Activated CD4-positive, alpha-beta T cell treated with anti-CD3 and anti-CD28 coated beads, Interleukin-10, Interleukin-2, amounts not matched to agents 100 ng/mL and 50 ng/mL, durations not matched to agents 16 hours and 8 hours (primary cell): ENCODE measurements at places on chromosomes 1 and 21.

DNA sequence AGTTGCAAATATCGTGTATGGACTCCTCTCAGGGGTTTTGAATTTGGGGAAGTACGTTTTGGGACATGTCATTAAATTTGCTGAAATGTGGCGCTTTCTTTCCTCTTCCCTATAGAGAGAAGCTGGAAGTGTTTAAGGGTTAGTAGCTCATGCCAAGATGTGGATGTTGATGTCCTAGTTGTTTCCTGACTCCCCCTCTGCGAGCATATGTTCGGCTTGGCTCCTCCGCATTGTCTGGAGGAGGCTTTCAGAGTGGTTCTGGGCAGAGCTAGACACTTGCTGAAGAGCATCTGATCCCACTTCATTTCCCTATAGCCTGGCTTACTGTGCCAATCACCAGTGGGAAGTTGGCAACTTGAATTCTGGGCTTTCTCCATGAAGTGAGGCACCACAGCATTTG, 347.4 kb upstream of the B3GALT2 start:
- DNase-seq = no peak

DNA sequence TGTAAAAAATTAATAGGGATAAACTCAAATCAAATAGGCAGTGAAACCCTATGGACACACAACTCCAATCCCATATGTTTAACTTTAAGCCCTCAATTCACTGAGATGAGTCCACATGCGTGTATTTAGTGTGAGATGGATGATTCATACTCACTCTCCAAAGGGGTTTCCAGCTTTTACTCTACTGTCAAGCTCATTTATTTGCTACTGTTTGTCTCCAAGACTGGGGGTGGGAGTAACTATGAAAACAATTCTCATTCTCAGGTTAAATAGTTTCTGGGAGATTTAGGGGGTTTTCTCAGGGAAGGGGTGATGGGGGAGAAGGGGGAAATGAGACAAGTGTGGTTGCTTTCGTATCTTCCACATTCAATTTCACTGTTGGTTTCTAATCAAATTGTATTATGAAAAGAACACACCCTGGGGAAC, 2.7 kb downstream of the RAB29 start:
- peak; percentile 79 for DNase-seq

DNA sequence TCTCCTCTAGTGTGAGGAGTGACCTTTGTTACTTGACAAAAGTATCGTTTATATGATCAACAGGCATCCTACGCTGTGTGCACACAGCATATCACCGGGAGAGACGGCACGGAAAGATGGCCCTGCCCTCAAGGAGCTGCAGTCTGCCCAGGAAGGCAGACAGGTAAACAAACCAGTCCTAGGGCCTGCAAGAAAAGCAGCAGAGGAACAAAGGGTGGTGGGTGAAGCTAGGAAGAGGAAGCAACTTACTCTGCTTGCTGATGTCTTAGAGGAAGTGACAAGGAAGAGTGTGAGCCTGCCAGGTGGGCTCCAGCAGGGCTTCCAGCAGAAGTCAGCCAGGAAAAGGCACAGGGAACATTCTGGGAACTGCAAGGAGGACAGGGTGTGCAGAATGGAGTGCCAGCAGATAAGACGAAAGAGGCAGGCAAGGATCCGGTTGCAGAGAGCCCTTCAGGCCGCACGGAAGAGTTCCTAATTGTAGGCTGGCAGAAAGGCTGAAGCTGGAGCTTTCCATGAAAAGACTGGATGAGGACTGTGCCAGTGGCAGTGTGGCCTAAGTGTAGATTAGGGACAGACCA, 106.7 kb downstream of the SLC45A1 start:
- peak; percentile 65 for DNase-seq

DNA sequence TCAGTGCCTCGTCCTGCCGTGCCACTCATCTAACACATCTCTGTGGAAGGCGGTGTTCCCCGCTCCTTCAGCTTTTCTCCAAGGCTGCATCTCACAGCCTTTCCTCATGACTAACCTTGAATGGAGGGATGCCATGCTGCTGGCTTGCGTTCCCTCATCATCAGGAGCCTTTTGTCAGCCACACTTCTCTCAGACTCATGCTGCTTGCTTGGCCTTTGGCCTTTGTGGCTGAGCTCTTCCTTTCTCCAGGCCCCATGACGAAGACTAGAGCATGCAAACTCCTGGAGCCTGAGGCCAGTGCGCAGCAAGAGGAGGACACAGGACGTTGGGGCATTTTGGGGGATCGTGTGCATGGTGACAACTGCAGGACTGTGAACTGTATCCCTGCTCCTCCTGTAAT, 70.8 kb downstream of the SYT2 start:
- DNase-seq = no peak

DNA sequence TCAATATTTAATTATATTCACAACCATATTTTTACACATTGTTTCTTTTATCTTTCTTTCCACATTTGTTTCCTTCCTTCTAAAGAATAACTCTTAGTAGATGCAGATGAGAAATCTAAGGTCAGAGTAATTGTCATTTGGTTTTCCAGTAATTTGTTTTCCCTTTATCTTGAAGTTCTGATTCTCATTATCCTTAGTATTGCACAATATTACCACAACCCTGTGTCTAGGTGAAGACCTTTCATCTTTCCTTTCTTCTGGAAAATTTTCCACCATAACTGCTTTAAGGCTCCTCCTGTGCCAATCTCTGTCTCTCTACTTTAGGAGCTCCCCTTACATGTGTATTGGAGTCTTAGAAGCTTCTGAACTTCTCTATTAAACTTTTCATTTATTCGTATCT, 209.0 kb downstream of the DPYD start:
- DNase-seq = no peak

DNA sequence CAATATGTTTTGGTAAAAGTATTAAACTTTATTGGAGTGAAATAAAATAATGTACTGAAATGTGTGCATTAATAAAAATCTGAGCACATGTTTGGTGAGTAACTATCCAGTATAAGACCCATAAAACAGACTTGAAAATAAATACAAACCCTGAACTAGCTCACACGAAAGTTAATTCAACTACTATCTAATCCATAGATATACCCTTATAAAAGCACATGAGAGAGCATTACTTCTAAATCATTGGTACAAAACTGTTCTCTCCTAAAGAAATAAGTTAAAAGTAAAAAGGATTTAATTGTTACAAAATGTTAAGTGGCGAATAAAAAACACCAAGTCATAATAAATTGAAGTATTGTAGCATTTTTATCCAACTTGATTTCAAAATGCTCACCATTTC, 295.6 kb downstream of the PTPRC start:
- DNase-seq = no peak

- peak; percentile 58 for DNase-seq
These were observed 38.9 kb downstream of the CCDC18 start for GRCh38 chr1:93219443-93219842.

DNA sequence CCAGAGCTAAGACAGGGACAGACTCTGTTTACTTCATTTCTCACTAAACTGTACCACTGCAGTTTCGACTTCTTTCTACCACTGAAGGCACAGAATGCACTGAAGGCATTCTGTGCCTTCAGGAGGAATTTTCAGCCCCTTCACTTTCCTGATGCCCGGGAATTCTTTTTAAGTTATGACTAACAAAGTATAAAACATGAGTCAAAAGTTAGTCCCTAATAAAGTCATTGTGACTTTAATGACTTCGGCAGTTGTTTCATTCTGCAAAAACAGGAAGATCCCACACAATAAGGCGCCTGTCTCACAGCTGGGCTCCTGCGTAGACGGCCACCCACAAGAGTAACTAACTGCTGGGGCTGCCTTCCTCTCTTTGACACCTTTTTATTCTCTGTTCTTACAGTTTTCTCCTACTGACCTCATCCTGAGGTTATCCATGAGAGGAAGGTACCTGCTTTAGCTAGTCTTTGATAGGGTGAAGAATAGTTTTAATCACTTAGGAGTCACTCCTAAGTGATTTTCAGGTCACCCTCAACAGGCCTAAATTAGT, 183.9 kb upstream of the SGIP1 start:
- peak; percentile 78 for DNase-seq

GRCh38 chr1:168220470-168220871, 5.3 kb upstream of the SFT2D2 start:
- DNase-seq = no peak
